ENCODE measurements at places on chromosomes 5 and 9.
A peak's percentile ranks its signal among the peaks of the same experiment; 100 is the strongest.

DNA sequence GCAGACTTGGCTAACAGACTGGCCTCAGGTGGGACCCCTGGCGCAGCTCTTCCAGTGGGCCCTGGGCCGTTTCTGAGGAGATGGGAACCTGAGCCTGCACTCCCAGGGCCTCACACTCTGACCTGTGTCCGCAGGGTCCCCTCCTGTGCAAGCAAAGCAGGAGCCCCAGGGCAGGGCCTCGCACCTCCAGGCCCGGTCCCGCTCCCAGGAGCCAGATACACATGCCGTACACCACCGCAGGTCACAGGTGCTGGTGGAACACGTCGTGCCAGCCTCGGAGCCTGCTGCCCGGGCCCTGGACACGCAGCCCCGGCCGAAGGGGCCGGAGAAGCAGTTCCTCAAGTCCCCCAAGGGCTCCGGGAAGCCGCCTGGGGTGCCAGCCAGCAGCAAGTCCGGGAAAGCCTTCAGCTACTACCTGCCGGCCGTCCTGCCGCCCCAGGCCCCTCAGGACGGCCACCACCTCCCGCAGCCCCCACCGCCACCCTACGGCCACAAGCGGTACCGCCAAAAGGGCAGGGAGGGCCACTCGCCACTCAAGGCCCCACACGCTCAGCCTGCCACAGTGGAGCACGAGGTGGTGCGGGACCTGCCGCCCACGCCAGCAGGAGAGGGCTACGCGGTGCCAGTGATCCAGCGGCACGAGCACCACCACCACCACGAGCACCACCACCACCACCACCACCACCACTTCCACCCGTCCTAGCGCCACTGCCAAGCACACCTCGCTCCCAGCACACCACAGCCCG, 29.2 kb downstream of the NKD2 start:
- DNase-seq: no peak

GRCh38 chr5:148981353-148981752, 81.5 kb downstream of the SH3TC2 start:
- no peak for DNase-seq

DNA sequence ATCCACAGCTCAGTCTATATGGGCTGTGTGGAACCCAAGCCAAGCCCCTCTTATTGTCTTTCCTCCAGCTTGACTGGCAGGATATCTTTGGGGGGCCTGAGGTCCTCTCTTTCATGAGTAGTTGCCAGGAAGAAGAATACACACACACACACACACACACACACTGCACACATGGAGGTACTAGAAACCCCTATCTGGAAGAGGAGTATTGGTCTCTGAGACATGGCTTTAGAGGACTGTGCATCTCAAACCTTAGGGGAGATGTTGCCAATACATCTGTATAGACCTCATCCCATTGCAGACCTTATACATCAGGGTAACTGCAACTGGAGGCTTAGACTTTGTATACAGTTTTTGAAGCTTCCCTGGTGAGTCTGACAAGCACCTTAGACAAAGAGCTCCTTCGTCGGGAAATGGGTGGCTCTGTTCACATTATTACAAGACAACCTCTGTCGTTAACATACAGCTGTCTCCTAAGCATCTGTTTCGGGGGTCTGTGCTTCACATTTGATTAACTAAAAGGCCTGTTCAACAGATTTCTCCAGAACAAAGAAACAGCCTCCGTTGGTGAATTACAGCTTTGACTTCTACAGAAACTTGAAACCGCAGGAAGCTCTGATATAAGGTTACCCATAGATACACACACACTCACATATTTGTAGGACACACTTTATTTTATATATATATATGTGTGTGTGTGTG, 5.5 kb upstream of the ENTREP1 start:
- DNase-seq: no peak

GRCh38 chr5:180596668-180597231, 5.5 kb upstream of the SCGB3A1 start:
- DNase-seq: no peak

DNA sequence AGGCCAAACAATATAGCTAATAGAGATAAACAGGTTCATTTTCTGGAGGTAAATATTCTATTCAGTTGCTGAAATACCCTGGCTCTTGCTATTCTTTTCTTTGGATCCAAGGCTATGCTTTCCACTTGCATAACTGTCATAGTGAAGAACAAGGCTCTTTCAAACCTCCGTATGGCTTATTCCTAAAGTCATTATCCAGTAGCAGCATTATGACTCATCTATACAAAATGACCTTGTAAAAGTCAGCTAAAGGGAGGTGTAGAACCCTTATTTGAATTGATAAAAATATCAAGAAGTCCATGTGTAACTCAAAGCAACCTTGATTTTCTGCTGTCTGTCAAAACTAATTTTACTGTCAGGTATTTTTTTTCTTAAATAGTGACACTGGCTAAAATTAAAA, 447.8 kb downstream of the PLK2 start:
- DNase-seq: no peak

DNA sequence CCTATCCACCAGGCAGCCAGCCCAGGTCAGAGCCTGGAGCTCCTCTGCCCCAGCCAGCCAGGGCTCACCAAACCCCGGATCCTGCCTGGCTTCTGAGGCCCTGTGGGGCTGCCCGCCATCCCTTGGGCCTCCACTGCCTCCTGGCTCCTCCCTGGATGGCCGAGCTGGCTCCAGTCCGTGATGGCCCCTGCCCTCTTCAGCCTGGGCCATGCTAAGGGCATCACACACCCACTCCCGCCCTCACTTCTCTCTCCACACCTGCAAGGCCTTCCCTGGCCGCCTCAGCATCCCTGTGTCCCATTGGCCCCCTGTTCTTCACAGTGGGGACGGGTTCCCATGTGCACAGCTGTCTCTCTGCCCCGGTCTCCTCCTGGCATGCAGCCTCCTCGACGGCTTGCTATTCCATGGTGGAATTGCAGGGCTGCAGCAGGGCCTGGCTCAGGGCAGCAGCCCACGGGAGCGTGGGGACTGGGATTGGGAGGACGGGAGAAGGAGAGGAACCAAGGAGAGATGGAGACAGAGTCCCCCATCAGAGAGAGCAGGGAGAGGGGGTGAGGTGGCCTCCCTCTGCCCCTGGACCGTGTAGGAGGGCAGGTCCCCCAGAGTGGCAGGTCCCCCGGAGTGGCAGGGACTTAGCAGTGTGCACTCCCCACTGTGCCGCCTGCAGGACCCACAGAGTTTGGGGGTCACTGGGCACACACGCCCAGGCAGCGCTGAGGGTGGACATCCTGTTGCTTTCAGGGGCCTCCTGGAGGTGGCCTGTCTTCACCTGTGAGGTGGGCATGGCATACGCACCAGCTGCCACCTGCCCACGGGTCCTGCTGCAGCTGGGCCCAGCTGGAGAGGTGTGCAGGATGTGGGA, 16.7 kb upstream of the RNU6ATAC start:
- DNase-seq: no peak

DNA sequence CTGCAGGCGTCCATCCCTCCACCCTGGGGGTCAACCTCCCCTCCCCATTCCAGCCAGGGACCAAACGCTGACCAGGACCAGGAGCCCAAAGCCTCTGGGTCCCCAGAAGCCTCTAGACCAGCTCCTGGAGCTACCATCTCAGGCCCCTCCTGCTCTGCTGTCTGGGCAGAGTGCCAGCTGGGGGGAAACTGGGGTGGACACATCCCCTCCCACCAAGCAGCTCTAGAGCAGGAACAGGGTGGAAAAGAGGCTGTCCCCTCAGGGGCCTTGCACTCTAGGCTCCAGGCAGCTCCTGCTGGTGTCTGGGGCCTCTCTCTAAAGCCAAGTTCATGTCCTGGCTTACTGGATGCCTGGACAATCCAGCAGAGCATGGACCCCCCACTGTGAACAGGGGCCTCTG, 4.4 kb downstream of the SSNA1 start:
- no peak for DNase-seq

GRCh38 chr5:126514131-126514557, 80.9 kb downstream of the ALDH7A1 start:
- DNase-seq: no peak

DNA sequence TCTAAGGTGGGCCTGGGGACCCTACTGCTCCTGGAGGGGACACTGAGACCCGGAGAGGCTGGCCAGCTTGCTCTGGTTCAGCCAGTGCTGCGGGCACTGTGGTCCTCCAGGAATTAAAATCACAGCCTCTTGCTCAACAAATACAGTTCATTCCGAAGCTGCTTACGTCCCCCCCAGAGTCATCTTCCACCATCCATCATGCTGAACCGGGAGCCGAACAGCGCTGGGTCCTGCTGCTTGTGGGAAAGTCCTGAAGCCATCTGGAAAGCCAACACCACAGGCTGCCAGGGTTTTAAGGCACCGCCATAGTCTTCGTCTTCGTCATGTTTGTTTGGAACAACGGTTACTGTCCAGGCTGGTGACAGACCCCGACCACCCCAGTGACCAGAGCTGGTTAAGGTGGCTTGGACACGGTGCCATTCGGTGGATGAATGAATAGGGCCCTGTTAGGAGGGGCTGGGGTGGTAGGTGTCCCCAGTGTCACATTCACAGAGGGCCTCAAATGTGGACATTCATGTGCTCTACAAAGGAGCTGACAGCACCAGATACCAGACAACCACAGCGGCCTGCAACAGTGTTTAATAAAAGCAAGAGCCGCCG, 81.6 kb upstream of the PHYKPL start:
- DNase-seq: no peak

GRCh38 chr5:73967347-73967746, 341.4 kb downstream of the ARHGEF28 start:
- no peak for DNase-seq

- DNase-seq: no peak
These were observed 57.8 kb upstream of the LHFPL2 start for GRCh38 chr5:78706381-78706780.

DNA sequence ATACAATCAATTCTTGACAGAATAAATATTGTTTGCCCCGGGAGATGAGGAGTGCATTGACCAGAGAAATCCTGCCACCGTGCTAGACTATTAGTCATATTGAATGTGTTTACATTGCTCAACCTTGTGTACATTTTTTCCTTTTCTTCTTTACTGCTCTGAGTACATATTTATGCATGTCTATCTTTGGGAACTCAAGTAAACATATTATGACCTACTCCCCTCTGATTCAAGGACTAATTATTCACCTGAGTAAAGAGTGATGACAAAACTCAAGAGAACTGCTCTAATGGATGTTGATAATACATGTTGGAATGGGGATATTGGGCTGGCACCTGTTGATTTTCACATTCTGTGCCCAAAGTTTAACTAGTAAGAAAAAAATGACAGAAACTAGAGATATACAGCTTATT, 3.9 kb upstream of the SPINK1 start:
- no peak for DNase-seq

- no peak for DNase-seq
These were observed 81.2 kb upstream of the NAA35 start for GRCh38 chr9:85859765-85860164.

- peak; percentile 22 for DNase-seq
These were observed 3.2 kb downstream of the SH3PXD2B start for GRCh38 chr5:172450861-172451695.

- DNase-seq: no peak
These were observed 1.0 kb upstream of the IL12B start for GRCh38 chr5:159331093-159331973.

GRCh38 chr9:21154018-21154608, 12.3 kb downstream of the IFNA21 start:
- DNase-seq: peak; percentile 32

- DNase-seq: no peak
These were observed 20.4 kb upstream of the UBLCP1 start for GRCh38 chr5:159242656-159243055.

GRCh38 chr5:156695774-156696173, 154.3 kb upstream of the PPP1R2B start:
- DNase-seq: no peak

DNA sequence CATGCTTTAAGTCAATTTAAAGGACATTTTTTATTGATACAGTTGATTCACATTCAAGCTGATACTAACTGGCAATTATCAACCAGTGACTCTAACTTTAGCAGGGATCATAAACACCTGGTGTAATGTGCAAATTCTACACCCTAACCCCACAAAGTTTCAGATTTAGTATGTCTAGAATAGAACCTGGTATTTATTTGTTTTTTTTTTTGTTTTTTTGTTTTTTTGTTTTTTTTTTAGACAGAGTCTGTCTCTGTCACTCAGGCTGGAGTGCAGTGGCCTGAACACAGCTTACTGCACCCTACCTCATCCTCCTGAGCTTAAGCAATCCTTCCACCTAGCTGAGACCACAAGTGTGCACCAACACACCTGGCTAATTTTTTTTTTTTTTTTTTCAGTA, 311.2 kb upstream of the SEMA6A start:
- DNase-seq: no peak

DNA sequence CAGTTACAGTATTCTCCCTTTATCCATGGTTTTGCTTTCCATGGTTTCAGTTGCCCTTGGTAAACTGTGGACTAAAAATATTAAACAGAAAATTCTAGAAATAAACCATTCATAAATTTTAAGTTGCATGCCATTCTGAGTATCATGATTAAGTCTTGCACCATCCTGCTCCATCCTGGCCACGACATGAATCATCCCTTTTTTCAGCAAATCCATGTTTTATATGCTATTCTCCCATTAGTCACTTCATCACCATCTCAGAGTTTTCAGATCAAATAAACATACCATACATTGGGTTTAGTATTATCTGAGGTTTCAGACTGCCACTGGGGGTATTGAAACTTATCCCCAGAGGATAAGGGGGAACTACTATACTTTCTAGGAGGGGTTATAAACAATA, 234.4 kb upstream of the ATP10B start:
- DNase-seq: no peak

GRCh38 chr9:37370968-37371563, 51.4 kb upstream of the GRHPR start:
- no peak for DNase-seq

GRCh38 chr9:3887221-3887653, 361.4 kb upstream of the RFX3 start:
- no peak for DNase-seq

DNA sequence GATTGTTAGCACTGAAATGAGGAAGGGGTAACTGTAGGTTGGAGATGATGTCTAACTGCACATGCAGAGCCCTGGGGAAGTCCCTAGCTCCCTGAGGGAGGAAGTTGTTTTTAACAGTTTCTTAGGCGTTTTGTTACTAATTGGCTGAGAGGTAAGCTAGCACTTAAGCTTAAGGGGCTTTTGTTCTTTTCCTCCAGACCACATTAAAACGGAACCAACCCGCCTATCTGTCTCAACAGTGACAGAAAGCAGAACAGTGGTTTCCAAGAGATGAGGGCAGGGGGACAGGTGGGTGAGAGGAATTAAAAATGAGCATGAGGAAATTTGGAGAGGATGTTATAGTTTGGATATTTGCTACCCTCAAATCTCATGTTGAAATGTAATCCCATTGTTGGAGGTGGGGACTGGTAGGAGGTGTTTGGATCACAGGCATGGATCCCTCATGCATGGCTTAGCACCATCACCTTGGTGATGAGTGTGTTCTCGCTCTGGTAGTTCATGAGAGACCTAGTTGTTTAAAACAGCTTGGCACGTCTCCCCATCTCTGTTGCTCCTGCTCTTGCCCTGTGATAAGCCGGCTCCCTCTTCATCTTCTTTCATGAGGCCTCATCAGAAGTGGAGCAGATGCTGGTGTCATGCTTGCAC, 38.9 kb downstream of the LYRM7 start:
- peak; percentile 77 for DNase-seq

- no peak for DNase-seq
These were observed 111.3 kb upstream of the ALDH1B1 start for GRCh38 chr9:38281196-38281595.

GRCh38 chr5:51977014-51977413, 593.8 kb downstream of the ISL1 start:
- no peak for DNase-seq

Measured in GDM1 (cell line).